CD4-positive, alpha-beta T cell treated with Interleukin-6 for 4 hours (primary cell): ENCODE measurements at places on chromosomes 1 and 21.

GRCh38 chr1:15657021-15657420 lies 27.1 kb upstream of the PLEKHM2 start:
- no peak for DNase-seq

DNA sequence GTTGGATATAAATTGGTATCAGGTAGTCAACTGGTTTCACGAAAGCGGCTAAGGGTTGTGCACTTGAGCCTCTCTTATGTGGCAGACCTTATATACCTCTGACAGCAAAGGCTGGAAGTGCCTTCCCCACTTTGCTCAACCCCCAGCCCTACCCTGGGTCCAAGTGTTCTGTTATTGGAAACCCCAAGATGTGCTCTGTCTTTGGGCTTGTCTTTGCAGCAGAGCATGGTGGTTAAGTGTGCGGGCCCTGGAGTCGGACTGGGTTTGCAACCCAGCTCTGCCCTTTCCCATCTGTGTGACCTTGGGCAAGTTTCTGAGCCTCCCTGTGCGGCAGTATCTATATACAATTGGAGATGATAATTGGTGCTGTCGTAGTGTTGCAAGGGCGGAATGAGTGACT lies 11.2 kb upstream of the IL10 start:
- no peak for DNase-seq

GRCh38 chr1:159970932-159971342 lies 16.9 kb upstream of the SLAMF9 start:
- DNase-seq = no peak

DNA sequence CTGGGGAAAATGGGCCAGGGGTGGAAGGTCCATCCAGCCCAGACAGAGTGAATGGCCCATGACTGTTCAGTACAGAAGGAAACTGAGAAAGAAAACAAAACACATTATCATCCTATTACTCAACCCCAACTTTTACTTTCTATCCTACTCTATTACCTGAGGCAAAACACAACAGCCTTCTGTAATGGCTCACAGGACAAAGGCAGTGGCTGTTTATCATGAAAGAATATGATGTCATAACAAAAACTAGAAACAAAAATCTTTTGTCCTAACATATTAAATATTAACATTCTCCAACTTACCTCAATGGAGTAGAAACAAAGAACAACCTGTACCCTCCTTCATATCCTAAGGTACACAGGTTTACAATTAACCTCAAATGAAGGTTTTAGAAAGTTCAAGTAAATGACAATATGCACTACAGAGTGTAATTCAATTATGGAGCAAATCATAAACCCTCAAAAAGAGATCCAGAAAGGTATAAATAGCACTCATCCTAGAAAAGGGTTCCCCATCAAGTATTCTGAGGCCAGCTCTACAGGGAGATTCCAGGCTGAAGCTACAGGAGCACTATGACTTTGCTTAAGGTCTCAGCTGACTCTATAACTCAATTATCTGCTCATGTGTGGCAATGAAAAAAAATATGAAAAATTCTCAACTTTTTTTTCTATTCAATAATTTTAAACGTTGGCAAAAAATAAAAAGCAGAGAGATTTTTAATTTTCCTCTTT lies 15.1 kb downstream of the ELK4 start:
- no peak for DNase-seq

DNA sequence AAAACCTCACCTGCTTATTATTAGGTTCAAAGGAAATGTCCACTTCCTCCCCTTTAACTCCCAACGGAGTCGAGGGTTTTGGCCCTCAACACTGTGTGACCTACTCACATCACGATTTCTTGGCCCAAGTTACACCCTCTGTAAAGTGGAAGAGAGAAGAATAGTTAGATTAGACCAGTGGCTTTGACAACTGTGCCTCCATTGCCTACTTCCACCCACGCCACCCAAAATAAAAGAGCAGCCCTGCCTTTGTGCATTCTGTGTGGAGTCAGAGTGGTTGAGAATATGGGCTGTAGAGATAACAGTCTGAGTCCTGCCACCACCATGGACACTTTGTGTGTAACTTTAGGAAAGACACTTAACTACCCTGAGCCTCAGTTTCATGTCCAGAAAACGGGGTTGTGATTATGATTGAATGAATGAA lies 4.1 kb upstream of the HDGF start:
- no peak for DNase-seq
